Right renal pelvis (tissue), 4 donors: ENCODE measurements at places on chromosomes 11 and 22. TPM values are rescaled to one million over a fixed set of nuclear protein-coding genes. Genes with fewer than 3 reads are reported as not detected.

DNA sequence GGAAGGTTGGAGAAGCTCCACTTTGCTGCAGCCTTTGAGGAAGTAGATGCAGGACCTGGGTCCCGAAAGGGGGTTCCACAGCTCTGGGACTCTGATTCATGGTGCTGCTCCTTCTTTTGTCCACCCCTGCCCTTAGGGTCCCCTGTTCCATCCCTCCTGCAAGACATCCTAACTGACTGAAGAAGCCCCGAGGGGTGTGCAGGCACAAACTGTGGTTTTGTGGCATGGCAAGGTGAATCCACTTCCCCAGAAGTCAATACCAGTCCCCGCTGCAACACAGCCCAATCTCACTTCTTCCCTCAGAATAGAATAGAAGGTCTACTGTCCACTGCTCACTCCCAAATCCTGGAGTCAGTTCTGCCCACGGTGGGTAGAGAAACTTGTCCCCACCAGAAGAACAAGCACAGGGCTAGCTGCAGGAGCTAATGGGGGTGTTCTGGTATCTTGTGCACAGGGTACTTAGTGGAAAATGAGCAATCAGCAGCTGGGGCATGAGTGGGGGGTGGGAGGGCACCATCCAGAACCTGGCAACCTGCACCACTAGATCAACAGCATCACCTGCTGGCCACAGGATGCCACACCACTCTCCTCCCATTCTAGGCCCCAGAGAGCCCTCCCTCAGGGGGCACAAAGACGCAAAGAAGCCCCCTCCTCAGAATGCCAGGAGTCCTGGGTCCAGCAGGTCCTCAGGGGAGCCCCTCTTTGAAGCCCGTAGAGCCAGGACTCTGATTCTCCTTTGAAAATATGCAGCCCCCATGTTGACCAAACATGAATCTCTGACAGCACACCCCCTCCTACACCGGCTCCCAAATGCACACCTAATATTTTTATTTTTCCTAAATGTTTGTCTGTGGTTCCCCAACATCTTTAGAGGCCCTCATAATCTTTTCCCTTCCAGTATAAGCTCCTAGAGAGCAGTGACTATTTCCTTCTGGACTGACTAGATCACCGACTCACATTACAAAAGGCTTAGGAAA is 14.1 kb downstream of the SPATA19 start:
- DNase-seq: no peak

DNA sequence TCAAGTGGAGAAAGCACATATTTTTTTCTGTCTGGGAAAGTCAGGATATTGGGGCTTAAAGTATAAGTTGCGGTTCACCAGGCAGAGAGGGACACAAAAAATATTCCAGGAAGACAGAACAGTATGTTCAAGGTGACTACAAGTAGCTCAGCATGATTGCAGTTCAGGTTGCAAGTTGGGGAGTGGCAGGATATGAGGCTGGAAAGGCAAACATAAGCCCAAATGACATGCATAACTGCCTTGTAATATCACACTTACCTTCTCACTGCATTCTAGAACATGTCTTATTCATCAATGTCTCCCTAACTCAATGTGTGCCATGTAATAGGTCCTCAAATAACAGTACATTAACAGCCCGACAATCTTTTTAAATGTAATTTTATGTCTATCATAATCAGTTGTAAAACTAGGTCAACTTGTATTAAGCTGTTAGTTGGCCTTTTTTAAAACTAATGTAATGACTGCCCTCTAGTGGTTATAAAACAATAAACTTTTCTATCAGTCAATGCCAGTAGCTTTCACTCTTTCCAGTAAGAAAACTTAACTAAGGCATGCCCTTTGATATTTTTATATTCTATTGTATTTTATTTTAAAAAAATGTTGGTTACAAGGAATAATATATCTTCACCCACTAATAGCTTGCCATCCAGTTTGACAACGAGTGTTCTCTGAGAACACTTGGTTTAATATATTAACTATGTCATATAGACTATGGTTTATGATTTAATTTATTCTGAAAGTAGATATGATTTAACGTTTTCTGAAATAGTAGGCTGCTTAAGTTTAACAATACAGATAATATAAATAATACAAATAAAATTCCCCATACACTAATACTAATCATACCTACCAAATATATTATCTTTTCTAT is 39.4 kb upstream of the CFAP300 start:
- peak; percentile 15 for DNase-seq

FBLN1 gene
- polyA plus RNA-seq: 95.2 TPM

MOGAT2 gene
- polyA plus RNA-seq: 1.4 TPM
